Thoracic aorta (tissue), 2 donors: ENCODE measurements at places on chromosomes 7 and 10.

DNA sequence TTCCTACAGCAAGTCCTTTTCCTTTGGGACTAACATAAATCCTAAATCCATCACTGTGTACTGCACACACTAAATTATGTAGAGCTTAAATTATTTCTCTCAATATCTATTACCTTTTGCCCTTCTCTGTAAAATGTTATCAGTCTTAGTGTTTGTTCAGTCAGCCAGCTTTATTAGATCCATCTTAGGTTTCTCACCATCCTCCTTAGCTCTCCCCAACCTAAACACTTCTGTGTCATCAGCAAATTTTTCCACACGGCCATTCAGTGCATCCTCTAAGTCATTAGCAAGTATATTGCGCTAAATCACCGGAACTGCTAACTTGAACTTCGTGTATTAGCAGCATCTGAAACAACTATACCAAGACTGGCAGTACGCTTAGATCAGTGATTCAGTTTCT, 142.1 kb upstream of the ZNF438 start:
- DNase-seq, result no peak

DNA sequence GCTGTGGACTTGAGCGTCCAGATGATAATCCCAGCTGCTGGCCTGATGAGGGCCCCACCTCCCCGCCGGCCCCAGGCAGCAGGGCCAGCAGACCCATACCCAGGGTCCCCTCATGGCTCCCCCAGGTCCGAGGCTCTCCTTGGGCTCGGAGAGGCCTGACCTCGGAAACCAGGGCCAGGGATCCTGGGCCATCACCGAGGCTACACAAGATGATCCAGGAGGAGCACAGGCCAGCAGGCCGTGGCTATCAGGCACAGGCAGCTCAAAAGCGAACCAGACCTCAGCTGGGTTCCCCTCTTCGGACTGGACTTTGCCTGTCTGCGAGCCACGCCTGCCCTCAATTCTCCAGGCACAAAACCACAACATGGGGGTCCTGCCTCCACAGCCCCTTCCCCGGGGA, 17.4 kb downstream of the PDGFA start:
- no peak for DNase-seq

DNA sequence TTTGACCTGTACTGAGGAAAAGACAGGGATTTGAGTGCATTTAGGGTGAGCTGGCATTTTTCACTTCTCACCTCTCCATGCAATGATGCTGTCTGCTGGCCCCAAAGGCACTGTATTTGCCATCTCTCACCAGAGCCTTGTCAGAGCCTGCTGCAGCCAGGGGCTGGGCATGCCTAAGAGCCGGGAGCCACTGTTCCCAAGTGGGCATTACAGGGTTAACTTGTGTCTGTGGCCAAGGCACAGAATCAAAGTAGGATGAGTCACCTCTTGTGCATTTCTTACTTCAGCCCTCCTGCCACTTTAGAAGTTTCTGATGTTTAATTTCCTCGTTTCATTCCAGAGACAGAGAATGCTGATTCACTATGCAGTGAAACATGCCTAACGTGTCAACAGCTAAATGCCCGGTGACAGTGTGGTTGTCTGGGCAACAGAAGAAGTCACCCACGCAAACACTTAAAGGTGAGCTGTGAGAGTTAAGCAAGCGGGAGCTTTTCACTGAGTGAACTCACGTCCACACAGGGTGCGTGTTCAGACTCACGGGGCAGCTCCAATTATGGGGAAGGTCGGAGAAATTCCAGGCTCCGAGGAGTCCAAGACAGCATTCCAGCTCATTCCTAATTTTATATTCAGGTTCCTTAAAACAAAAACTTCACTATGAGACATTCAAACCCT, 57.1 kb upstream of the IGFBP3 start:
- DNase-seq, result peak; percentile 44

GRCh38 chr7:101121991-101122932, 4.6 kb upstream of the SERPINE1 start:
- peak; percentile 93 for DNase-seq

DNA sequence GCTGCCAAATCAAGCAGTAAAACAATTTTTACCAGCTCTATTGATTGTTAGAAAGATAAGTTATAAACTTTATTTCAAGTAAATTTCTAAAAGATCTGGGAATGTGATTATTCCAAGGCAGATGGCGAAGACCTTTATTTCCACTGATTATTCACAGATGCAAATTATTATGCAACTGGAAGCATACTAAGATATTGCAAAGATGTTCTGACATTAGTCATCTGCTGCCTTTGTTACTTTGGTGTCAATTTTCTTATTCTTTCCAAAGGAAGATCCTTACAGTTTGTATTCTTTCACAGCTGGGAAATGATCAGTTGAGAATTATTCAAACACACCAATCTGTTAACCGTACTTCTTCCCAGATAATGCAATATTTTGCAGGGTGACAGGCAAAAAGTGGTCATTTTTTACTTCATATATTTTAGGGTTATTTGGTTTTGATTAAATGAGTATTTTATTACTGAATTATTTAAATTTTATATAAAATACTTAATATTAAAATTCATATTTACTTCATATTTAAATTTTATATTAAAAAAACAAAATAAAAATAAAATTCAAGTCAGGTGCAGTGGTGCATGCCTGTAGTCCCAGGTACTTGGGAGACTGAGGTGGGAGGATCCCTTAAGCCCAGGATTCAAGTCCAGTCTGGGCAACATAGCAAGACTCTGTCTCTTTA, 171.3 kb downstream of the FZD1 start:
- no peak for DNase-seq

- DNase-seq, result no peak
Observed at GRCh38 chr10:30171601-30172000, 112.2 kb upstream of the JCAD start.

DNA sequence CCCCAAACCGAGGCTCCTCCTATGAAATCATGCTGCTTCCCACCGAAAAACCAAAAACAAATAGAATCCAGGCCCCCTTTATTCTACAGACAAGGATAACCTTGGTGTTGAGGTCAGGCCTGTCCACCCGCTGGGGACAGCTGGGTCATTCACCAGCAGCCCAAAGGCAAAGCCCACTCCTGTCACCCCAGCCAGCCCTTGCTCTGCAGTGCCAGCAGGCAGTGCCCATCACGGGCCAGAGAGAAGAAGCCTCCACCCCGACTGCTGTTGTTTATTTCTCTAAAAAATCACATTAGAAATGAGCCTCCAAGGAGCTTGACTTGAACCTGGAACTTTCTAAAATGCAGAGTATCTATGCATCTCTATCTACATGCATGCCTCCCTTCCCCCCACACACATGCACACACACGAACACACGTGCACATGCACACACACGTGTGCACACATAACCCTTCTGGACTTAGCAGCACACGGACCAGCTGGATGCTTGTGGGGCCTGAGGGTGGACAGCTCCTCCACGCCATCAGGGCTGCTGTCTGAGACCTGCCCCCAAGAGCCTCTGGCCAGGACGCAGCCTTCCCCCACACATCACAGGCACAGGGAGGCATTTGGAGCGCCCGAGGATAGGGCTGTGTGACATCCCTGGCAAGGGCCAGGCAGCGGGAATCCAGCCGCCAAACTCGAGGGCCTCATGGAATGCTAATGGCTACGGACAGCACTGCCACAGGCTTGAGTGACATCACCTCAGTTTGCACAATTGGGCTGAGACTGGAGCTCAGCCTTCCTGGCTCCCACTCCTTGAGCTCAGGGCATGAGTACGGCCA, 22.8 kb downstream of the PRKAG2 start:
- no peak for DNase-seq

DNA sequence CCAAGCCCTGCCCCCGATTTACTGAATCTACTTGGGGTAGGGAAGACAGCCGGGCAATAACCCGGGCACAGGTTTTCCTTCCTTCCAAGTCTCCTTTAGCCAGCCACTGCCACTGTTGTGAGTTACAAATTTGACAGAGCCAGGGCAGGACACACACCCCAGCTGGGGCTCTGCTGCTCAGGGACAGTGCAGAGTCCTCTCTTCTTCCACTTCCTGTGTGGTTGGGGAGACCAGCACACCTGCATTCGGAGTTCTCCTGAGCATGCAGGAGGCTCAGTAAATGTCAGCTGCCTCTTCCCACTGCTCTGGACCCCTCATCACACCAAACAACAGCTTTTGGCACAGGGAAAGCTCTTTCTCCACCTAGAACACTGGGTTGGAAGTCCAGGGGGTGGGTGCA, 21.3 kb downstream of the CHST15 start:
- DNase-seq, result no peak

DNA sequence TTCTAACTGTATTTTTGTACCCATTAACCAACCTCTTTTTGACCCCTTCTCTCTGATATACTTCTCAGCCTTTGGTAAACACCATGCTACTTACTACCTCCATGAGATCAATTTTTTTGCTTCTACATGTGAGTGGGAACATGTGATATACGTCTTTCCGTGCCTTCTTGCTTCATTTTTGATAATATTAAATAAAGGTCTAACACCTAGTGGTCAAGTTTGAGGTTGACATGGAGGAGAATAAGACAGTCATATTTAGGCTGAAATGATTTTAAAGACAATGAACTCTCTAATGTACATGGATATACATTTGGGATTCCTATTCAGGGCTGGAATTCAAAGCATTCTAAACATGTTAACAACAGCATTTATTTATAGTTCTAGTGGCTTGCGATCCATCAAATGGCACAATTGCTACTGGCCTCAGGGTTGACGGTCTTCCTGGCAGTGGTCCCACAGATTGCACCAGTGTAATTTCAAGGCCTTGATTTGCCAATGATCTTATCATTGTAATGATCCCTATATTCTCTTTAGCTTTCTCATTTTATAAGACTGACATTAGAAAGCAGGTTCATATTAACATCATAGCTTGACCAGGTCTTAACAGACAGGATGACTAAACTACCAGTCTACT, 315.9 kb upstream of the ETV1 start:
- no peak for DNase-seq

DNA sequence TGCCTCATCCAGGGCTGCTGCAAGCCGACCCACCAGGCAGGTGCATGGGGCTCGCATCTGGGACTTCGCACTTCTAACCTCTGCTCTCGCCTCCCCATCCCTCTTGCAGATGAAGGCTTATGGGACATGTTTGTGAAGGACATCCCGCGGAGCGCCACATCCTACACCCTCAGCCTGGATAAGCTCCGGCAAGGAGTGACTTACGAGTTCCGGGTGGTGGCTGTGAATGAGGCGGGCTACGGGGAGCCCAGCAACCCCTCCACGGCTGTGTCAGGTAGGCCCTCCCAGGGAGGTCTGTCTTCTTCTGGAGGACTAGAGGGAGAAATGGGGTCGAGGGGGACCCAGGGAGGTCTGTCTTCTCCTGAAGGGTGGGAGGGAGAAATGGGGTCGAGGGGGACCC, 448.9 kb upstream of the FOXK1 start:
- DNase-seq, result no peak

DNA sequence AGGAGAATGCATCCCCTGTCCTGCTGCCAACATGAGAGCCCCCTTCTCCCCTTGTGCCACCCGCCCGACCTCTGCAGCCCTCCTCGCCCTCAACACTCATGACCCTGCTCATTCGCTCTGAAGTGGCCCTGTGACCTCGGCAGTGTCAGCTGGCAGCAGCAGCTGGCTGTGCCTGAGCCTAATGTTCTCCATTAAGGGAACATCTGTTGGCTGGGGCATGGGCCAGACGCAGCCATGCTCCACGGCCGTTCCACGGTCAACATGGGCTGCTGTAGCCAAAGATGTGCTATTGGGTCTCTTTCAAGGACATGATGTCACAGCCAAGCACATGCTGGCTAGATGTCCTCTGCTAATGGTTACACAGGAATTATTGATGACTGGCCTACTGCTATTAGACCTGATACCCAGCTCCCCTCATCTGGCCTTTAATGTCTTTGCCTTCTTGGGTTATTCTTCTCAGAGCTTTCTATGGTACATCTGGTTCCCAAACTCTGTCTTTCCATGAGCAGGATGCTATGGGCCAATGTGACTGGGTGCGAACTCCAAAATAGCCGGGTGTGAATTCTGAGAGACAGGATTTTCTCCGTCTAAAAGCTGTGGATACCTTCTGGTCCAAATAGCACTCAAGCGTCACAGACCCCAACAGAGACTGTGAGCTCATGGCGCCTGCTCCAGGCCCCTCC, 22.4 kb downstream of the ADCYAP1R1 start:
- no peak for DNase-seq

- DNase-seq, result no peak
Observed at GRCh38 chr10:98910048-98910447, 325.6 kb downstream of the HPSE2 start.

DNA sequence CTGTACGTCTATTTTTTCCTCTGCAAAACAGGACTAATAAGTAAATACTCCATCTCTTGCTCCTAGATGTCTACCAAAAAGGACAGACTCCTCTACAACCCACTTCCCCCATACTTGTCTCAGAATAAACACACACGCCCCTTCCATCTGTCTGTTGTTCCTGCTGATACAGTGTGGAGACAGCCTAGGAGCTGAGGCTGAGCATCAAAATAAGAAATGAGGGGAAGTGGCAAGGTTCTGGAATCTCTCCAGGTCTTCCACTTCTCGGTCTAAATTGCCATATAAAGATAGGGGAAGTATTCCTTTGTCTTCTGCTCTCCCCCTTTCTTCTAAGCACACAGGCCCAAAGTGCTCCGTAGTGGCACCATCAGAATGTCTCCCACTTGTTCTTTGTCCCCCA, 30.8 kb upstream of the VSIR start:
- no peak for DNase-seq

- no peak for DNase-seq
Observed at GRCh38 chr10:80281292-80281691, 8.2 kb downstream of the MAT1A start.

DNA sequence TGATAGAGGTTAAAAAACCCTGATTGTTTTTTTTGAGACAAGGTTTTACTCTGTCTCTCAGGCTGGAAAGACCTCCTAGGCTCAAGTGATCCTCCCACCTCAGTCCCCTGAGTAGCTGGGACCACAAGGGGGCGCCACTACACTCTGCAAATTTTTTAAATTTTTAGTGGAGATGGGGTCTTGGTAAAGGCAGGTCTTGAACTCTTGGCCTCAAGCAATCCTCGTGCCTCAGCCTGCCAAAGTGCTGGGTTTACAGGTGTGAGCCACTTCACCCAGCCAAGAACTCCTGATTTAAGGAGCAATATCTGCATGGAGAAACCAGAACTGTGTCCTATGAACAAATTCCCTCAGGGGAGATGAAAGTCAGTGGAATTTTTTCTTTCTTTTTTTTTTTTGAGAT, 7.3 kb upstream of the KLHDC10 start:
- no peak for DNase-seq
